CD4-positive, alpha-beta T cell treated with Interleukin-6 at 100 ng/mL for 8 hours (primary cell): ENCODE measurements at places on chromosomes 1 and 21.

- no peak for DNase-seq
Measured at GRCh38 chr1:53417074-53417511, 42.1 kb upstream of the DMRTB1 start.

- DNase-seq = no peak
Measured at GRCh38 chr1:165376811-165377311, 20.3 kb upstream of the LMX1A start.

DNA sequence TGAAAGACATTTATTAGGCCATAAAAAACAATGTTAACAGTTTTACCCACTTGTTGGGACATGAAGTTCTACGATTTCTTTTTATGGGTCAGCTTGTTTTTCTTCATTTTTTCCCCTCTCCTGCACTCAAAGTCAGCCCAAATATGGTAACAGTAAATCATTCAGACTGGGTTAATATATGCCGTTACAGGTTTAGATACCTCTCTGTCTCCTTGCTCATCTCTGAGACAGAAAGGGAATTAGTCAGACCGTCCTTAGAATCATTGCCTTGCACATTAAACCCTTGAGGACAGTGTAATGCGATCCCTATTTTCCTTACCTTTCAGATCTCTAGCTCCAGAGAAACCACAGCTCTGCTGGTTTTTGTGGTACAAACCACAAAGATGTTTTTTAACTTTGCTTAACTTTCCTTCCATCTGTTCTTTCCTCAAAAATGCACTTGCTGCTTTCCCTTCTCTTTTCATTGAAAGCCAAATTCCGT lies 613.3 kb downstream of the PLPP3 start:
- no peak for DNase-seq

DNA sequence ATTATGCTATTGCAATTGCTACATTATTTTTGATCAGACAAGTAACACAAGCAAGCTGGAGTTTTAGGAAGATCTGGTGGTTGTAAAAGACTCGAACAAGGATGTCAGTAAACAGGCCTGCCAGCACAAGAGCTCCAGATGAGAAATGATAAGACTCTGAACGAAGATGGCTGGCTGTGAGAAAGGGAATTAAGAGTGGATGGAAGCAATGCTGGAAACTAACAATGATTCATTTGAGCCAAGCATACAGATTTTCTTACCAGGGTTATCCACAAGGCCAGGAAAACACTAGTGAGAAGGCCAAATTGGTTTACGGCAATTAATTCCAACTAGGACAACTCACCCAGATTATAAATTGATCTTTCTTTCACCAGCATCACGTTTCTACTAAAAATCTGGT lies 54.2 kb downstream of the NRIP1 start:
- no peak for DNase-seq

- DNase-seq = no peak
Measured at GRCh38 chr1:225617956-225618355, 35.0 kb downstream of the ENAH start.

DNA sequence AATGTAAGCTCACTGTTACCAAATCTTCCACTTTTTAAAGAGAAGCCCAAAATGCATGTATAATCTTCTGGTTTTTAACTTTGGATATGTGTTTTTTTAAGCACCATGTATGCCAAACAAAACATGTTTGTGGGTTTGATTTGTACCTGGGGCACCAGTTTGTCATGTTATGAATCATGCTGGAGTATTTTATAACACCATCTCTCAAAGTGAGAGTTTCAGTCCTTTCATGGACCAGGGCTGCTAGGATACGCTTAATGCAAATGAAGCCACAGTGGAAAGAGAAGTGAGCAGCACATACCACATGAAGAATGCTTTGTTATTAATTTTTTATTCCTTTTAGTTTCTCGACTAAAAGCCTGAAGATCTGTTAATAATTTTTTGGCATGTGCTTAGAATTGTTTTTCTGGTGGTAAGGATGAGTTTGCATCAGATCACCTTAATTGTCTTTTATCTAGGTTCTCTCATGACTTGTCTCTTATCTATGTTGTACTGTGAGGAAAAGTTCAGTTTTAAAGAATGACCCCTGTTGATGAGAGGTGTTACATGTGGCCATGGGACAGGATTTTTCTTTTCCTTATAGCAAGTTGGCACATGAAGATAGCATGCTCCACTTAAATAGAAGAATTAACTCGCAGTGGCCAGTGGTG lies 2.0 kb upstream of the RABGAP1L start:
- peak; percentile 9 for DNase-seq

DNA sequence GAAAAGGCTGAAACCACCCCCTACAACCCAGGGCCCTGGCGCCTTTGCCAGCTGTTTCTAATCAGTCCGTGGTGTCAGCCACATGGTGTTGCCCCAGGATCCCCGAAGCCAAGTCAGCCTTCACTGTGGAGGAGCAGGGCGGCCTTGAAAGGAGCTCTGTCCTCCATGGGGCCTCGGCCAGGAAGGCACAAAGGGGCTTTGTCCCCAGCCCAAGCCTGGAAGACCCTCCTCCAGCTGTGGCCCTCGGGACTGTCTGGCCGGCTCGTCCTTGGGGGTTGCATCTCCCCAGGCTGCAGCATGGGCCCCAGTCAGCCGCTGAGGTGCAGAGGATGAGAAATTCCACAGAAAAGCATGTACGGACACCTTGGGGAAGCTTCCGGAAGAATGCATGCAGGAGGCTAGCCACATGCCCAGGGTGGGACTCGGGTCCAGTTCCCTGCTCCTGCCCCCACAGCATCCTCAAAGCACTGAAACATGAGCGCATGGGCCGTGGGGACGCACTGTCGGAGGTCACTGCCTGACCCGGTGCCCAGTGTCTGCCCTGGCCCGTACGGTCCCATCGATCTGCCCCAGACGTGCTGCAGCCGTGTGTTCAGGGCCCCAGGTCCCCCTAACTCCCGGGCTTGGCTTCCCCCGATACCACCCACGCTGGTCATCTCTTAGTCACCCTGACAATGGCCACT lies 38.6 kb upstream of the POFUT2 start:
- DNase-seq = no peak
